Stimulated activated CD4-positive, alpha-beta T cell treated with anti-CD3 and anti-CD28 coated beads, TNF-alpha, amount 100 ng/mL, for 4 hours (primary cell): ENCODE measurements at places on chromosomes 2 and 18.

- DNase-seq = no peak
Measured at GRCh38 chr2:48414980-48415835, 114.7 kb upstream of the STON1 start.

GRCh38 chr2:12005886-12006681 lies 259.7 kb downstream of the LPIN1 start:
- DNase-seq = peak; percentile 32

DNA sequence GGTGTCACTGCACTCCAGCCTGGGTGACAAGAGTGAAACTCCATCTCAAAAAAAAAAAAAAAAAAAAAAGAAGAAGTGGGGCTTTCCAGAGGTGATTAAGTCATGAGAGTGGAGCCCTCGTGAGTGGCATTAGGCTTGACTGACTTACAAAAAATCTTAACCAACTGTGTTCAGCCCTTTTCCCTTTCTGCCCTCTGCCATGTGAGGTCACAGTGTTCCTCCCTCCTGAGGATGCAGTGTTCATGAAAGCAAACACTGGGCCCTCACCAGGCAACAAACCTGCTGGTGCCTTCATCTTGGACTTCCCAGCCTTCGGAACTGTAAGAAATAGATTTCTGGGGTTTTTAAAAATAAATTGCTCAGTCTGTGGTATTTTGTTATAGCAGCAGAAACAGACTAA lies 37.0 kb upstream of the METTL21A start:
- no peak for DNase-seq

DNA sequence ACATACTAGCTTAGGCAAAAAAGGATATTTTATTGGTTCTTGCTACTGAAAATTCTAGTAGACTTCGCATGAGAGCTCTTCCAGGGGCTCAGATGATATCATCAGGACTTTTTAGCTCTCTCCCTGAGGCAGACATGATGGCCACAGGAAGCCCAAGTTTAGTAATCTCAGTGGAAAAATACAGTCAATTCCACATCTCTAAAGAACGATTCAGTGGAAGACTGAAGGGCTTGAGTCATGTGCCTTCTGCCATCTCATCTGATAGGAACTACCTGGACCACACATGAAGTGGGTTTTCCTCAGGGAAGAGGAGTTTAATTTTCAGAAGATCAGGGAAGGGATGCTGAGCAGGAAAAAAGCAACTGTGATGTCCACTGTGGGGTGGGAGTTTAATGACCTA lies 117.3 kb downstream of the TTC27 start:
- no peak for DNase-seq

DNA sequence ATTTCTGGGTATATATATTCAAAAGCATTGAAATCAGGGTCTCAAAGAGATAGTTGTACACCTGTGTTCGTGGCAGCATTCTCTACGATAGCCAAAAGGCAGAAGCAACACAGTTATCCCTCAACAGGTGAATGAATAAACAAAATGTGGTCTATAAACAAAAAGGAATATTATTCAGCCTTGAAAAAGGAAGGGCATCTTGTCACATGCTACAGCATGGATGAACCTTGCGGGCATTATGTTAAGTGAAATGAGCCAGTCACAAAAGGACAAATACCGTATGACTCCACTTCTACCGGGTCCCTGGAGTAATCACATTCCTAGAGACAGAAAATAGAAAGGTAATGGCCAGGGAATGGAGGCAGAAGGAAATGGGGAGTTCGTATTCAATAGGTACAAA lies 228.8 kb downstream of the SH3BP4 start:
- DNase-seq = no peak

GRCh38 chr18:31077878-31078277 lies 24.3 kb downstream of the DSC2 start:
- no peak for DNase-seq

GRCh38 chr18:22424565-22424963 lies 6.8 kb upstream of the CTAGE1 start:
- DNase-seq = no peak

DNA sequence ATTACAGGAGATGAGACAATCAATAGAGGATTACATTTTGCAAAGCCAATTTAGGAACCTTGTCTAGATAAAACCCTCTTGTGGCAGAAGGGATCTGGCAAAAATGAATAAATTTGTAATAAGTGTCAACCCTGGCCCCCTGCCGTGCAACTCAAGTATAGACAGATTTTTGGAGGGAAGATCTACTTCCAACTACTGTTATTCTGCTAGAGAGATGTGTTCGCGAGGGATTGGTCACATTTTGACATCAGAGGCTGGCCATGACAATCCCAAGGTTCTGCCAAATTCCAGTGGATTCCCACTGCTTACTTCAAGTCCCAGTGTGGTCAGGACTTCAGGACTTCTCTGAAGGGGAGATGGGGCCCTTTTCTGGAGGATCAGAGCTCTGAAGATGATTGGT lies 192.6 kb downstream of the SH3RF3 start:
- DNase-seq = no peak
